ENCODE measurements at places on chromosomes 11 and 22.

DNA sequence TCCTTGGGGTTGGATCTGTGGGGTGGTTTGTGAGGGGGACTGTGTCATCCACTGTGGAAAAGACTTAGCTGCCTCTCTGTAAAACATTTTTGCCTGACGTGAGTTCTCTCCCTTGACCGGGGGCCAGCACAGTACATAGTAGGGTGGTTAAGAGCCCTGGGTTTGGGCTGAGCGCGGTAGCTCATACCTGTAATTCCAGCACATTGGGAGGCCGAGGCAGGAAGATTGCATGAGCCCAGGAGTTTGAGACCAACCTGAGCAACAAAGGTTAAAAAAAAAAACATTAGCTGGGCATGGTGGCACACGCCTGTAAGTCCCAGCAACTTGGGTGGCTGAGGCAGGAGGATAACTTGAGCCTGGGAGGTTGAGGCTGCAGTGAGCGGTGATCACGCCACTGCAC lies 74.7 kb upstream of the WNT7B start:
- no peak for DNase-seq

GRCh38 chr11:8531982-8532381 lies 62.0 kb downstream of the STK33 start:
- DNase-seq: no peak

- DNase-seq: peak; percentile 85
These were observed 15.6 kb downstream of the ARAP1 start for GRCh38 chr11:72736452-72737069.

DNA sequence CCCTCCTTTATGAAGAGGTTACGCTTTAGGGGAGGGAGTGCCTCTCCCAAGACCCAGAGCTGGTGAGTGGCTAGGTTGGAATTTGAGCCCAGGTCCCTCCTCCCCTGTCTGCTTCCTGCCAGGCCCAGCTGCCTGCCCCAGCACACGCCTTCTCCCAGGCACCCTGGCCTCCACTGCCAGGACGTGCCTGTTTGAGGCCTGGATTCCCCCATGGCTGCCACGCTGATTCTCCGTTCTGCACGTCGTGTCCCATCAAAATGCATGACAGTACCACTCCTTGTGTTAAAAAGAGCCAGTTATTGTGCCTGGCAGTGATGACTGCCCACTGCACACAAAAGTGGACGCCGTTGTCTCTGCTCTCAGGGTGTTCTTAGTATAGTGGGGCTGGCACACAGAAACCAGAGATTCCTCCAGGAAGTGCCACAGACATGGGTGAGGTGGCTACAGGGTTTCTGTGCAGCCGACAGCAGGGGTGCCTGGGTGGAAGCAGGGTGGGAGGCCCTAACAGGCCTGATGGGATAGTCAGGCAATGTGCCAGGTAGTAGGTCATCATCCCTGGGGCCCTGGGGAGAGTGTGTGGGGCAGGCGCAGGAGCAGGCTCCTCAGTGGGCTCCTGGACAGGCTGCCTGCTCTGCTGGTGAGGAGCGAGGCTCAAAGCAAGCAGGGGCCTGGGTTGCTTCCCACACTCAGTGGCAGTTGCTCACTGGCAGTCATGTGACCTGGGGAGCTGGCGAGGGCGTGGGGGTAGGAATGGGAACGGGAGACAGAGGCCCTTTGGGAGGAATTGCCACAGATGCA lies 24.2 kb downstream of the MED15 start:
- no peak for DNase-seq

DNA sequence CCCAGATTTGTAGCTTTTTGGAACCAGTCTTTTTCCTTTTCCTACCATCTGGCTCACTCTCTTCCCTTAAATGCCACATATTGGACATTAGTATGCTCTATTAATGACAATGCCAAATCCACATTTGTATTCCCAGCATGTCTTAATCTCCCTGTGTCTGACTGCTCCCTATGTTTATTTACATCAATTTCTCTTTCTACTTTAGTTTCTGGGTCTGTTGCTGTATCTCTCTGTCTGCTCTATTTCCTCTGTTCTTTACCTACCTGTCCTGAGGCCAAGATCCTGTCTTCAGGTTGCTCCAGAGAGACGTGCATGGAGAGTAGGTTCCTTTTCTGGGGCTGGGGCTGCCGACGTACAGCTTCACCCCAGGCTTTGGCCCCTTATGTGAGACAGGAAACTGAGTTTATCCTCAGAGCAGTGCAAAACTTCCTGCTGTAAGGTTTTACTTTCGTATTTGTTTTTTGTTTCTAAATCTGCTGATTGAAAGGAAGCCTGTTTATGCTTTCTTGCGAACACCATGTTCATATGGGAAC lies 25.6 kb downstream of the OR2AG2 start:
- no peak for DNase-seq

DNA sequence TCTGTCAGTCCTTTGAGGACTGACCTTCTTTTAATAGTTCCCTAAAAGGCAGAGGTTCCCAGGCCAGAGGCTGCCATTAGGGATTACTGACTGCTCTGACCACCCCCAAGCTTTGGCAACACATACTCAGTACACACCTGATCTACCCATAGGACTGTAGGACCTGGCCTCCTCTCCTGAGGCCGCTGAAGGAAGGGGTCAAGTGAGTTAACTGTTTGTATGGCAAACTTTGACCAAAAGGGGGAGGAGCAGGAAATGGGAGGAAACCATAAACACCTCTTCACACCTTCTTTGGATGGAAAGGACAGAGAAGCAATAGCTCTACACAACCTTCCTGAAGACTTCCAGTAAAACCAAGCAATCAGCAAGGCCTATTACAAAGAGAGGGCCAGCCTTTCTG lies 104.0 kb downstream of the APOL5 start:
- DNase-seq: no peak

- DNase-seq: peak; percentile 51
These were observed at the start of gene SIPA1 for GRCh38 chr11:65637794-65638419. TSS of gene SIPA1 (plus strand) at chr11:65638101. CDS start at chr11:65640922, 2,821 bp downstream.

DNA sequence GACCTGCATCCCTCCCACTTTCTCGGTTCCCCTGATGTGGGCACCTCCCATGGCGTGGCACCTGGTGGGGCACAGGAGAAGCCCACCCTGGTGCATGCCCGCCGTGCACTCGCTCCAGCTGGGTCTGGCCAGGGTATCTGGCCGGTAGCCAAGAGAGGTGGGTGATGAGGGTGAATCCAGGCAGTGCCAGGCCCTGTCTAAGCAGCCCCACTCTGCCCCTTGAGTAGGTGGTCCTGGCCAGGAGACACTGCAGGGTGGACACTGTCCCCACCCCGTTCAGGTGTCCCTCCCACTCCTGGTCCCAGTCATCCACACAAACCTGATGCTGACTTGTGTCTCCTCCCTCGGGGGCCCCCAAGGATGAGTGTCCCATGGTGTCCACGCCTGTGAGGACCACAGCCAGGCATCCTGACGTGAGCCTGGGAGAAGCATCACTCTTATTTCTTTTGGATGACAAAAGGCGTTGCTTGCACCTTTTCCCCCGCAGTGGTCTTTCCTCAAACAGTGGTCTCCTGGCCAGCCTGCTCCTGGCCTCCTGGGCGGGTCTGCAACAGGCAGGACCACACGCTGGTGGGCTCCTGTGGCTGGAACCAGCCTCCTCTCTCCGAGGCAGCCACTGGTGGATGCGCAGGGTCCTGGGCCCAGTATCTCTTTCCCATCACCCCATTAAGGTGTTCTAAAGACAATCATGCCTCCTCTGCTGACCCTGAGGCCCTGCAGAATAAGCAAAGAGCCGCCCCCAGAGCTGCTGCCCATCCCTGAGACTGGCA lies 922.3 kb downstream of the BRD1 start:
- no peak for DNase-seq

GRCh38 chr11:10414659-10415058 lies 40.4 kb upstream of the AMPD3 start:
- peak; percentile 82 for DNase-seq

DNA sequence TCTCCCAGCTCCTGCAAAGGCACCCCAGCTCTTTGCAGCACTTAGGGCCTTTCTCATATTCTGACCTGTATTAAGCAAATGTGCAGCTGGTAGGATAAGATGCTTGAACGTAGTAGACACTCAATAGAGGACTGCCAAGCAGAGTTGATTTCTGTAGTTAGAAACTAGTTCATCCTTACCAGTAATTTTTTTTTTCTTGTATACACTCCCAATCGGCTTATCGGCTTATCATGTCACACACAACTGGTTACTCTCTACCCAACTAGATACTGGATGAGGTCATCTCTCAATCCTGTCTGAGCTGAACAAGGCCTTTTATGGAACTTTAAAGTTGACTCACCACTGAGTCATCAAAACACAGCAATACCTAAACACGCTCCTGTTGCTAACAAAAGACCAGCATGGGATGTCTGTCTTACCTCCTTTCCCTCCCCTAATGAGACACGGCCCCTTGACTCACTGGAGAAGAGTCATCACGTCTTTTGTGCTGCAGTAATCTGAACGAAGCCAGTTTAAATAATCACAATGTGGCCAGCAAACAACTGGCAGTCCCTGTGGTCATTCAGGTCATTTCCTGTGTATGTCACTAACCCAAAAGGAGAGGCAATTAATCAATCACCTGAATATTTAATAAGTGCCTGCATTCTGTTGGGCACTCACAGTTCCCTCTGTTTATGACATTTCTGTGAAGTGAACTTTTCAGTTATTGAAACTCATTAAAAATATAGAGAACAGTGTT lies 7.5 kb upstream of the WEE1 start:
- DNase-seq: no peak

DNA sequence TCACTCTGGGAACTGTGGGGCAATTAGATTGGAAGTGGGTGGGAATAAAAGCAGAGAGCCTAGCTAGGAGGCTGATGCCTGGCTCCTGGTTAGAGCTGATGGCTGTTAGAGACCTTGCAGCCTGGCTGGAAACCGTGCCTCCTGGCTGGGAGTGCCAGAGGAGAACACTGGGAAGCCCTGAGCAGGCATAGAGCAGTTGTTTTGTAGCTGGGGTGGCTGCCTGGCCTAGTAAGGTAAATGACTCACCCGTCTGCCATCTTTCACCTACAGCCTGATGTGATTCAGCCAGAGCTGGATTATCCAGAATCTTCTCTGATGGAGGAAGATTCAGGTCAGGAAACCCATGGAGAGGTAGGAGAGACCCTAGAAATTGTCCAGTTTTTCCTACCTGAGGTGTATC lies 6.1 kb downstream of the UQCR10 start:
- no peak for DNase-seq

GRCh38 chr11:8621147-8621546 lies 27.1 kb upstream of the STK33 start:
- DNase-seq: no peak

DNA sequence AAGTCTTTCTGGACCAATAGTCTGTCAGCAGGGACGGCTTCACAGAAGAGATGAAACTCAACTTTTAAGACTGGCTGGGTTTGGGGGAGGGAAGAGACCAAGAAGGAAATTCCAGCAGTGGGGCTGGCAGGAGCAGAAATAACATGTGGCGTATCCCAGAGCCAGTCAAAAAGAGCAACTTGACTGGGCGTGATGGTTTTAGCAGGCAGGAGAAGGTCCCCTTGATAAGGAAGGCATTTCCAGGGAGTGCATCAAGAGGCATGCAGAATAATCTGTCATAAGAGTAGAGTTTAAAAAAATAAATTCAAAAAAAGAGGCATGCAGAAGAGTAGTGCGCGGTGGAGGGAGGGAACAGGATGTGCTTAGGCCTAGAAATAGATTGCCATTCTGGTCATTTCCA lies 52.5 kb downstream of the C22orf31 start:
- no peak for DNase-seq

DNA sequence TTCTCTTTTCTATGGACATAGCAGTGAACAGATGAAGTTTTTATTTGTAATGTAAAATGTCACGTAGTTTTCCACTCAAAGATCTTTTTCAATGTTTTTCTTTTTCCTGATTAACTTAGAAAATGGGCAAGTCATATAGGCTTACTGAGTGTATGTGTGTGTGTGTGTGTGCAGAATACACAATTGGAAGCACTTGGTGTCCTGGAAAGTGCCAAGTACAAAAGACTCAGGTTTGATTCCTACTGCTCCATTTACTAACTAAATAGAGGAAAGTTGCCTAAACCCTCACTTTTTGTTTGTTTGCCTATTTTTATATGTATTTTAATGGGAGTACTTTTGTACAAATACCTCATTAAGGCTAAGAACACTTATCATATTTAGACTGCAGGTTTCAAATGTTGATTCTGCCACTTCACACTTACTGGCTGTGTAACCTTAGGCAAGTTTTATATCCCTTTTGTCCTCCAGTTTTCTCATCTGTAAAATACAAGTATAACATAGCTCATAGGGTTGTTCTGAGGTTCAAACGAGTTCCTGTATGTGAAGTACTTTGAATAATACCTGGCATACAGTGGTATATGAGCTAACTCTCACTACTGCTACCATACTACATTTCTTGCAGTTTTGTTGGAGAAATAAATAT lies 90.1 kb downstream of the TYR start:
- no peak for DNase-seq

GRCh38 chr22:27212617-27213177 lies 555.3 kb downstream of the MIAT start:
- DNase-seq: no peak

GRCh38 chr11:60889869-60890311 lies 16.5 kb downstream of the PRPF19 start:
- DNase-seq: no peak

- DNase-seq: no peak
These were observed 519 bp downstream of the ARRB1 start for GRCh38 chr11:75350743-75351540.

DNA sequence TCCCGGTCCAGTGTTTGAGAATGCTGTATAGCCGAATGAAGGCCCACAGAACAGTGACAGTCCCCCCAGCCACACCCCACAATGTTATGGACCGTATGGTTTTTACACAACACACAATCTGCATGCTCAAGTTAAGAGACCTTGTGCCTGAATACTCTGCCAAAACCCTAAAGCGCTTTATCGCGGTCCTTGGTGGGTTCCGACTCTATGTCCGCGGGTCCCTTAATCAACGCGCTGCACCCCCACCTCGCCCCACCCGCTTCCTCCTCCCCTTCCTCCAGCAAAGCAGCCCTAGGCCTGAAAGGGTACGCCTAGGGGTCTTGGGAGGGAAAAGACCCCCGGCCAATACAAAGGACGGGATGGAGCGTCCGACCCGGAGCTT lies 442 bp downstream of the COPB1 start:
- no peak for DNase-seq

DNA sequence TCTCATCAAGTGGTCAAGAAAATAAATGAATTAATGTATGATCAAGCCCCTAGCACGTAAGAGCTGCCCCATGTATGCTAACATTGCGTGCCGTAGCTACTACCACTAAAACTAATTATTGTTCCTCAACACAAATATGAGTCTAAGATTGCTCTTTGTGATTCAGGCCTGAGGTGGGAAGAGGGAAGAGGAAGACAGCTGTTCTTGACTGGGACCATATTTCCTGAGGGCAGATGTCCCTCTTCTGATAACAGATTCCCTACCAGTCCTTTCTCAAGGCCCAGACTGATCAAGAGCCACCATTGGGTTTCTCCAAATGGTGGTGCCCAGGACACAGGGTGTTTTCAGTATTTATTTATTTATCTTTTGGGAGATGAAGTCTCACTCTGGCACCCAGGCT lies 87.2 kb upstream of the CADM1 start:
- DNase-seq: no peak

GRCh38 chr11:110379936-110380335 lies 49.8 kb upstream of the FDX1 start:
- no peak for DNase-seq

GRCh38 chr11:12761029-12761428 lies 86.8 kb downstream of the TEAD1 start:
- DNase-seq: no peak
